Mesothelial cell of epicardium (in vitro differentiated cells): ENCODE measurements at places on chromosomes 4 and X.

GRCh38 chrX:9171841-9172463, 138.0 kb upstream of the FAM9B start:
- no peak for DNase-seq

DNA sequence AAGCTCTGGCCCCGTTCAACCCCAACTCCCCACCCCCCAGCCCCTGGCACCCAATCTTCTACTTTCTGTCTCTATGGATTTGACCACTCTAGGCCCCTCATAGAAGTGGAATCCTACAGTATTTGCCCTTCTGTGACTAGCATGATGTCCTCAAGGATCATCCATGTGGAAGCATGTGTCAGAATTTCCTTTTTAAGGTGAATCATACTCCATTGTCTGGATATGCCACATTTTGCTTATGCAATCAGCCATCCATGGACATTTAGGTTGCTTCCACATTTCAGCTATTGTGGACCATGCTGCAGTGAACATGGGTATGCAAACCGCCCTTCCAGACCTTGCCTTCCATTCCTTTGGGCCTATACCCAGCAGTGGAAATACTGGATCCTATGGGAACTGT, 15.5 kb downstream of the CCNQ start:
- no peak for DNase-seq

DNA sequence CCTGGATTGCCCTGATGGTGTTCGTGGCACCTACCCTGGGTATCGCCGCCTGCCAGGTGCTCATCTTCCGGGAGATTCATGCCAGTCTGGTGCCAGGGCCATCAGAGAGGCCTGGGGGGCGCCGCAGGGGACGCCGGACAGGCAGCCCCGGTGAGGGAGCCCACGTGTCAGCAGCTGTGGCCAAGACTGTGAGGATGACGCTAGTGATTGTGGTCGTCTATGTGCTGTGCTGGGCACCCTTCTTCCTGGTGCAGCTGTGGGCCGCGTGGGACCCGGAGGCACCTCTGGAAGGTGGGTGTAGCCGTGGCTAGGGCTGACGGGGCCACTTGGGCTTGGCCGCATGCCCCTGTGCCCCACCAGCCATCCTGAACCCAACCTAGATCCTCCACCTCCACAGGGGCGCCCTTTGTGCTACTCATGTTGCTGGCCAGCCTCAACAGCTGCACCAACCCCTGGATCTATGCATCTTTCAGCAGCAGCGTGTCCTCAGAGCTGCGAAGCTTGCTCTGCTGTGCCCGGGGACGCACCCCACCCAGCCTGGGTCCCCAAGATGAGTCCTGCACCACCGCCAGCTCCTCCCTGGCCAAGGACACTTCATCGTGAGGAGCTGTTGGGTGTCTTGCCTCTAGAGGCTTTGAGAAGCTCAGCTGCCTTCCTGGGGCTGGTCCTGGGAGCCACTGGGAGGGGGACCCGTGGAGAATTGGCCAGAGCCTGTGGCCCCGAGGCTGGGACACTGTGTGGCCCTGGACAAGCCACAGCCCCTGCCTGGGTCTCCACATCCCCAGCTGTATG, 1.8 kb downstream of the AVPR2 start:
- no peak for DNase-seq

DNA sequence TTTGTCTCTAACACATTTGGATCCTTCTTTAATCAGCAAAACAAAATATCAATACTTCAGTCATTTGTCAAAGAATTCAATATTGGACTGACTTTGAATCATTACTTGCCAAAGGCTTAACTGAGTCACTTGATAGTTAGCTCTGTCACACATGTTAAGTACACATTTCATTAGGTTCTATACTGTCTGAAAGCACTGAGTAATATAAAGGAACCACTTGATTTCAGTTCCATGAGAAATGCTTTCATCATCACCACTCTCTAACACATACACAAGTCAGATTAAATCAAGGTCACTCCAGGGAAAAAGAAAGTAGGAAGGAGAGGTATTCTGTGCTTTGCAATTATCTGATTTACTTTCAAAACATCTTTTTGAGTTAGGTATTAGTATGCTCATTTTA, 1233.1 kb downstream of the C4orf33 start:
- no peak for DNase-seq

DNA sequence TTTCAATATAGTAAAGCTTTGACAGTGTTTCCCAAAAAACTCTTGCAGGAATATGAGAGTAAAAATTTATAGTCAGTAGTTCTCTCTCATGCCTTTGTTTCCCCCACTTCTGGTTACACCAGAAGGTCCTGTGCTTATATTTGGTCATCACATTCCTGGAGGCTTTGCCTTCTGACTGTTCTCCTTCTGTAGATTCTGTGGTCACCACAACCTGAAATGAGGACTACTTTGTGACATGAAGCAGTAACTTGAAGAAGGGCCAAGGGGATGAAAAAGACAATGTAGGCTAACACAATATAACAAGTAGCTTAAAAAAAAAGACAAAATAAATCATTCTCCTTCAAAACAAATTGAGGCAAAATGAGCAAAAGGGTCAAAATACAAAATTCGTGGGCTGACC, 366.2 kb upstream of the NR3C2 start:
- no peak for DNase-seq

DNA sequence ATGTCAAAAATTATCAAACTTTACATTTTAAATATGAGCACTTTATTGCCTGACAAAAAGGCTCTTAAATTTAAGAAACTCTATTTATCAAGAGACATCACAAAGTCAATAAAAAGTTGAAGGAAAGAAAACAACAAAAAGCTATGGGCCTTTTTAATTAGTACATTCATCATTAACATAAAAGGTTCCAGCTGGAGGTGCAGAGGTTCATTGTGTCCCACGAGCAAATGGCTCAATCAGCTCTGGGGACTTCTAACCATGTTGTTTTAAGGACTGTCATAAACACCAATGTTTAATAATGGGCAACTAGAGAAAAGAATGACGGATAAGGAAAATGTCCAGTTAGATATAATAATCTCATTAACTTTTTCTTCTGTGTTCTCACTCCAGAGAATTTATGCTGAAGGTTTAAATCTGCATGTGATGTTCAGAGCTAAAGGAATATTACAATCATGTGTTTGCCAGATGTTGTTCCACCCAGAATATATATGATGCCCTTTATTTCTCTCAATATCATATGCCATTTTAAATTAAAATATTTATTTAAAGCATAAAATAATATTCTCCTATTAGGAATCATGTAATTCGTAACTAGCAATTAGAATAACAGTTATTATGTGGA, 840.3 kb upstream of the ADGRL3 start:
- no peak for DNase-seq
